ENCODE measurements at places on chromosomes 12 and 14. TPM values are rescaled to one million over a fixed set of nuclear protein-coding genes. Genes with fewer than 3 reads are reported as not detected.

- DNase-seq: no peak
These were observed 16.1 kb upstream of the KRT80 start for GRCh38 chr12:52207895-52208294.

DNA sequence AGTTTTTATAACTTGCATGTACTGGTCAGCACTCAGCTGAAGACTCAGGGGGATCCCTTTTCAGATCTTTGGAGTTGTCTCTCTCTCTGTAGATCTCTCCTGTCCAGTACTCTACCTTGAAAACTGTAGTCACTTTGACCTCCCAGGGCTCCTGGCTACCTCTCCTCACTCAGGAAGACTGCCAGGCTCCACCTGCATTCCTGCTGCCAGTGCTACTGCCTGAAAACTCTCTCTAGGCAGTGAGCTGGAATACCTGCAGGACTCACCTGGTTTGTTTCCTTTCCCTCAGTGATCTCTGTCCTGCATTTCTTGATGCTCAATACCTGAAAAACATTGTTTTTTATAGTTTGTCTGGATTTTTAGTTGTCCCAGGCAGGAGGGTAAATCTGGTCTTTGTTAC lies 87.4 kb downstream of the PRIMA1 start:
- DNase-seq: no peak

DNA sequence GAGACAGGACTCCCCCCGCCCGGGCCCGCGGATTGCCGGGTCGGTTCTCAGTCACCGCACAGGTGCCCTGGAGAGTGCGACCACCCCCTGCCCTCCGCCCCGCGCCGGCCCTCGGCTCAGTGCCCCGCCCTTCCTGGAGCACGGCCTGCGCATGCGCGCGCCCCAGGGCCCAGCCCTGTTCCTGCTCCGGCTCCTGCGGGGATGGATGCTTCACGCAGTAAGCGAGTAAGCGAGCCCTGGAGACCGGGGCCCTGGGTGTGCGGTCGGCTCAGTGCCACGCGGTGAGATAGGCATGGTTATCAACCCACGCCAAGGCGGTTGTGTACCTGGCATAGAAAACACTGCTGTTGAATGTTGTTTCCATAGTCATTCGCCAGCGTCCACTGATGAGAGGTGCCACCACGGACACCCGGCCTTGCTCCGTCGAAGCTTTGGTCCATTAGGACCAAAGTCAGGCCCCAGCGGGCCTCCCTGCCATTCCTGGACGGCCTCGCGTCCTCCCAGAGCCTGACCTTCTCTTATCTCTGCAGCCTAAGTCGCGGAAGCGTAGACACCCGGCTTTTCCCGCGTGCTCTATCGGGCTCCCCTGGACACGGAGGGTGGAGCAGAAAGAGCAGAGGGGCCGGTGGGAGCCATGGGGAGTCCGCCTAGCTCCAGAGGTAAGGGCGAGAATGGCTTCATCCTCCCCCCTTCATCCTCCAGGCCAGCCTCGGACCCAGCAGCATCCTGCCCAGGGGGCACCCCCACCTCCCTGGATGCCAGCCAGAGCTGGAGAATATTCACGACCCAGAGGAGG lies 90.6 kb downstream of the PAPOLA start:
- DNase-seq: peak; percentile 33

DNA sequence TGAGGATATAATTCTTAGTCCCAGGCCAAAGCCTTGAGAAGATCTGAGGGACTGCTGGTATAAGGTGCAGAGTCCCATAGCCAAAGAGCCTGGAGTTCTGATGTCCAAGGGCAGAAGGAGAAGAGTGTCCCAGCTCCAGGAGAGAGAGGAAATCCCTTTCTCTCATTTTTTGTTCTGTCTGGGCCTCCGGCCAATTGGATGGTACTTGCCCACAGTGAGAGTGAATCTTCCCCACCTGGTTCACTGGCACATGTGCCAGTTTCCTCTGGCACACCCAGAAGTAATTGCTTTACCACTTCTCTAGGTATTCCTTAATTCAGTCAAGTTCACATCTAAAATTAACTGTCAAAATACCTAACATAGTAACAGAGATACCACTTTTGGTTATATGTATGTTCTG lies 15.3 kb downstream of the ARID4A start:
- no peak for DNase-seq

DNA sequence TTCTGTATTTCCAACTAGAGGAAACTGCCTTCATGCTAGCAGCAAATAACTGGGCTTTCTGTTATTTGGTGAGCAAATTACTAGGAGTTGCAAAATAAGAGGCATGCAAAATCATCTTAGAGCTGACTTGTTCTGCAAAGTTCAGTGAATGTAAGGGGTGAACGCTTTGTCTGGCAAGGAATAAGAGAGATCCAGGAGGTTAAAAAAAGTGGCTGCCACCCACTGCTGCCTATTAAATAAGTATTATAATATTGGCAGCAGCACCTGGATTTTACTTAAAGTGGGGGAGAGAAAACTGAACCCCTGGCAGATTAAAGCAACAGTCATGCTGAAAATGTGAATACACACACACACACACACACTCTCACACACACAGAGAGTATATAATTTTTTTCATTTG lies 557.0 kb downstream of the FLRT2 start:
- DNase-seq: no peak

GRCh38 chr12:53613821-53614220 lies 12.4 kb downstream of the ATF7 start:
- DNase-seq: no peak

DNA sequence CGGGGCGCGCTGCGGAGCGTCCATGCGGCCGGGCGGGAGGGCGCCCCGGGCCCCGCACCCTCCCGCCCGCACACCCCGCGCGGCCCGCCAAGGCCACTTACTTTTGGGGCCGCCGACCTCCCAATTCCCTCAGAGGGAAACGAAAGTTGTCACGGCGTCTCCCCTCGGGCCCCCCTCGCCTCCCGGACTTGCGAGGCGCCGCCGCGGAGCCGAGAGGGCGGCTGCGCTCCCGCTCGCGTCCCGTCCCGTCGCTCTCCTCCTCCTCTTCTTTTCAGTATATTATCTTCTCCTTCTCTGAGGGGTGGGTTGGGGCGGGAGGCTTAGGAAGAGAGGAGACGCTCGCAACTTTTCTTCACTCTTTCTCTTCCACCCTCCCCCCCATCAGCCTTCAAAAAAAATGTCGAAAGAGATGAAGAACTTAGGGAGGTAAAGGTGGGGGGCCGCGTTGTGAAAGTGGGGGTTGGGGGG lies 613 bp downstream of the DUSP16 start:
- peak; percentile 41 for DNase-seq

DNA sequence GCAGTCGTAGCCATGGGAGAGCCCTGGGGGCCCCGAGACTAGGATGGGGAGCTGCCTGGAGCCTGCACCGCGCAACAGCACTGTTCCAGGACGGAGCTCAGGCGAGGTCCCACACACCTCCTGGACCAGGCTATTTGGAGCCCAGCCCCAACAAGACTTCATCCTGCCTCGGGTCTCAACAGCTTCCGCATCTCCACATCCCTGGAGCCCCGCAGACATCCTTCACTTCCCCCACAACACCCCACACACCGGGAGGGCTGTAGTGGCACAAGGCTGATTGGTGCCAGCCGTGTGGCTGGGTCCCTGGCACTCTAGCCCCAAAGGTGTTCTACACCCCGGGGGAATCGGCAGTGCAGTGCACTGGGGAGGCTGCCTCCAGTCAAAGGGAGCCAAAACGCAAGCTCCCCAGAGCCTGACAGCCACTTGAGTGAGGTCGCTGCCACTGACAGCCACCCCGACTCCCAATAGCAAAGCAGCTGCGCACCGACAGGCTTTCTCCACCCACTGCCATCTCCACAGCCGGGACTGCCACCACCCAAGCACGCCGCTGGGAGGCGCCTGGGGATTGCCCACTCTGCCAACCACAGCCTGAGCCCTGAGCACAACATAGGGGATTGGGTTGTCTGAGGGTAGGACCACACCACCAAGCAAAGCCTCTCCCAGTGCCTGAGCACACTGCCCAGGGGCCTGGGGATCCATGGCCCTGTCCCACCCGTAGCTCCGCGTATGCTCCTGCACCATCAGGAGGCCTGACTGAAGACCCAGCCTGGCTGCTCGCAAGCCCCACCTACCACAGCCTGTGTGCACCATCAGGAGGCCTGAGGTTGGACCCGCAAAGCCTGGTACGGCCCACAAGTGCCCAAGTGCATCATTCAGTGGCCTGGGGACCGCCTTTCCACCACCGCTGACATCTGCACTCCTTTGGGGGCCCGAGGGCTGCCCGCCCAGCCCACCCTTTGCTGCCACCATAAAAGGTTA lies 13.2 kb upstream of the KLRF1 start:
- peak; percentile 74 for DNase-seq

- DNase-seq: peak; percentile 97
These were observed at the start of gene CREBL2 for GRCh38 chr12:12611512-12612306. Gene CREBL2 (plus strand): TSS chr12:12611876. CDS start chr12:12612173, 297 bp downstream.

DNA sequence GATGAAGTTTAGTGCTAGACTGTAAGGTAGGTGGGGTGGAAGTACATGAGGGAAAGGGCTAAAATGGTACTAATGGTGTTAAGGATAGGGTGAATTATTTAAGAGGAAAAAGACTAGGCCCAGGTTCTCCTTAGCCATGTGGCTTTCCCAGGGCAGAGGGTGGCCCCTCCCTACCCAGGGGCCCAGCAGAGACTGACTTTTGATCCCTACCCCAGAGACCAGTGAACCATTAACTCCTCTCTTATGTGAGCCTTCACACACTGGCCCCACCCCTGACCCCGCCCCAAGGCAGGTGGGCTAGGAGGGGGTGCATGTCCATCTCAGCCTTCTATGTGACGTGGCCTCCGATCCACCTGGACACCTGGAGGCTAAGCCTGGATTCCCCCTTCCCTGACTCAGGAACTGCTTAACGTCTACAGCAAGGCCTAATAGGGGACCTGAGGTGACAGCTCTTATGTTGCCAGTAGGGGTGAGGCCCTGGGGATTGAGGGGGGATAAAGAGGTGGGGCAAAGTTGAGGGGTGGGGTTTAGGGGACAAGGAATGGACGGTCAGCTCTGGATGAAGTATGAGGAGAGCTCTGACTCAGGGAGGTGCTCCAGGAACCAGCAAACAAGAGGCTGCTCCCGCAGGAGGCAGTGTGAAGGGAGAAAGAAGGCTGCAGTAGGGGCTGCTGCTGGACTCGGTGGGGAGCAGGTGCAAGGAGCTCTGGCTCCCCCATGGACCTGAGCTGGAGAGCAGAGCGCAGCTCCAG lies 757 bp downstream of the SLC39A5 start:
- no peak for DNase-seq

GRCh38 chr14:99035268-99035667 lies 236.7 kb downstream of the BCL11B start:
- no peak for DNase-seq

GRCh38 chr12:96029826-96030225 lies 5.6 kb downstream of the LTA4H start:
- peak; percentile 63 for DNase-seq

The STON2 gene
- total RNA-seq: 49.0 TPM

The GLIPR1L1 gene
- not detected for total RNA-seq

The TOMM20L gene
- not detected for total RNA-seq

Measured in lung microvascular endothelial cell (primary cell).